ENCODE measurements at places on chromosomes 7 and 10.

DNA sequence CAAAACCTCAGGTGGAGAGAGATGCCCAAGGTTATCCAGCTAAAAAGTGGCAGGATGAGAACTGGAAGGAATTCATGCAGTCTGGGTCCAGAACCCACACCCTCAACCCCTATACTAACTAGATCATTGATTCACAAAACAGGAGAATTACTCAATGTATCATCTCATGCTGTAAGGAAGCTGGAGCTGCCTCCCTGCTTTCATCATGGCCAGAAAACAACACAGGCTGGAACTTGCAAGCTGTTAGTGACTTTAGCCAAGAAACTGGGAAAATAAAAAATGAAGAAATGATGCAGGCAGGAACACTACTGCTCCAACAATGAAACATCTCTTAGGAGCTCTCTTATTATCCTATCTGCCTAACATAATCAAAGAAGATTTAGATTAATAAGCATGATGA lies 619.8 kb upstream of the CELF2 start:
- DNase-seq, result no peak

DNA sequence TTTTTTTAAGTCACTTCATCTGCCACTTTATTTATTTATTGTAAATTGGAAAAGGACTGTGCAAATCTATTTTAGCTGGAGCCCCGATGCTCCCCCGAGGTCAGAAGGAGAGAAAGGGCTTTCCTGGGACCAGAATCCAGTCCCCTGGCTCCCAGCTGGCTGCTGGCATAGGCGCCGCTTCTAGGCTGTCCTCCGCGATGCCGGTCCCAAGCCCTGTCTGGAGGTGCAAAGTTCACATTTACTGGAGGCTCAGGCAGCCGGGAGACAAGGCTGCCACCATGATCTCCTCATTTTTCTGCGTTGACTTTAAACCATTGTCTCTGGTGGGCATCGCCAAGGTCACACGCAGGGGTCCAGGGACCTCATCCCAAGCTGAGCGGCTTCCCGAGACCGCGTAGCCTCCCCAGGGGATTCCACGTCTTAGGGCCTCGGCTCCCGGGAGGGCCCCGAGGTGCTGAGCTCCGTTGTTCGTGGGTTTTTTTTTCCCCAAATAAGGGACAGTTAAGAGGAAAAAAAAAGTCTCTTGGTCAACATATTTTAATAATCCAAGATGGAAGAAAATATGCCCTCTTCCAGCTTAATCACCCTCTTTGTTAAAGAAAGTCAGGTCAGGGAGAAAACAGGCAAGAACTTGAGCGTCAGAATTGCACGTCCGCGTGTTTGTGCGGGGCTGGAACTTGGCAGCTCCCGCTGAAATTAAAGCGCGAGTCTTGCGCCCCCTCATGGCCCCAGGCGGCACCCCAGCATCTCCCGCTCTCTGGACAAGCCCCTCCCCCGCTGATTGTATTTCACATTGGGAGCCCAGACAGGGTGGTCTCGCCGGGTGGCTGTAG lies 11.9 kb downstream of the RGR start:
- DNase-seq, result no peak

GRCh38 chr10:74921744-74922143 lies 95.3 kb downstream of the KAT6B start:
- DNase-seq, result no peak

DNA sequence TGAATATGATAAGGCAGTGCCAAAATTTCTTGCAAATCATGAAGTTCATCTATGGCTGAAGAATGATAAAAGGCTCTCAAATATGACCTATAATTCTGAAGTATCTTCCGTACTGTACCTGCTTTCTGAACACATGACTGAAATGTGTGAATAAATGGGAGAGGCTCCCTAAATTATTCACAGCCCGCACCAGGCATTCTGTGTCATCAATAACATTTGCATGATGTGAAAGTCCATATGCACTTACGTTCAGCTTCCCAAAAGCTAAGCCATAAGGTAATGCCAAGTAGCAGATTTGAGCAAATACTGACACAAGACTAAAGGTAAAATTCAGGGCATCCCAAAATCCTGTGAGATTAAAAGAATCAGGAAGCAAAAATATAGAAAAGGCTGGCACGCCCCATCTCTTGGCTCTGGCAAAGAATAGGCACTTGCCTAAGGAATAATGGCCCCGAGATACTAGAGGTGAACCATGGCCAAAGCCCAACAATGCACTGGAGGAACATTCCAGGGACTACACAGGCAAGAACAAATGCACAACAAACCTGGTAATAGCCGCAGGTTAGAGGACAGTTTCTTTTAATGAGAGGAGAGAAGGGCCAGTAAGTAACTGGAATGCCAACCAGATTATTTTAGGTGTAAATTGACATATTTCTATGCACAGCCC lies 280.5 kb downstream of the IPMK start:
- no peak for DNase-seq

- DNase-seq, result peak; percentile 56
These were observed 597 bp downstream of the APBB1IP start for GRCh38 chr10:26438534-26439341.

DNA sequence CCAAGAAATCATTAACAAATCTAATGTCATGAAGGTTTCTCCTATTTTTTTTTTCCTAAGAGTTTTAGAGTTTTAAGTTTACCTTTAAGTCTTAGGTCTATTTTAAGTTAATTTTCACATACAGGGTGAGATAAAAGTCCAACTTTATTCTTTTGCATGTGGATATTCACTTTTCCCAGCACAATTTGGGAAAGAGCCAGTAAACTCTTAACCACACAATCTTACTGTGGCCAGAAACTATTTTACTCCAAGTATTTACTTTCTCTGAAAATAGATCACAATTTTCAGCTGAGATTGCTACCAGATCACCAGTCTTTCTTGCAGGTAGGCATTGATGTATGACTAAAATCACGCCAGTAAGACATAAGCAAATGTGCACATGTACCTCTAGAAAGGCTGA lies 728.5 kb downstream of the TNS3 start:
- no peak for DNase-seq

DNA sequence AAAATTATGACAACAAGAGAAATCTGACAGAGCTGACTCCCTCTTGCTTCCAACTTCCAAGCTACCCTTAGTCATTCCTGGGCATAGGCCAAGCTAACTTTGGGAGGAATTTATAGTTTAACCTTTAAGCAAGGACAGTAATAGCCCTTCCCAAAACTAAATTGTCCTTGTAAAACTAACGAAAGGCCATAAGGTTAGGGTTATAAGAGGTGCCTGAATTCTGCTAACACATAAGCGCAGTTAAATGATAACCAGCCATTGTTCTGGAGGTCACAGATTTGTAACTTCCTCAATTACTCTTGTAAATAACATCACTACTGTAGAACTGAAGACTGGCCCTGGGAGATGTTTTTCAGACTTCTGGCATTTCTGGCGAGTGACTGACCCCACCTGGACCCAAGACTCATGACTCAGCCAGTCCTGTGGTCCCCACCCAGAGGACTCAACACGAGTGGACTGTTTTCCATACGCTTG lies 481.2 kb downstream of the KCNMA1 start:
- DNase-seq, result no peak

- no peak for DNase-seq
These were observed 38.0 kb downstream of the INPP5A start for GRCh38 chr10:132575320-132576201.

DNA sequence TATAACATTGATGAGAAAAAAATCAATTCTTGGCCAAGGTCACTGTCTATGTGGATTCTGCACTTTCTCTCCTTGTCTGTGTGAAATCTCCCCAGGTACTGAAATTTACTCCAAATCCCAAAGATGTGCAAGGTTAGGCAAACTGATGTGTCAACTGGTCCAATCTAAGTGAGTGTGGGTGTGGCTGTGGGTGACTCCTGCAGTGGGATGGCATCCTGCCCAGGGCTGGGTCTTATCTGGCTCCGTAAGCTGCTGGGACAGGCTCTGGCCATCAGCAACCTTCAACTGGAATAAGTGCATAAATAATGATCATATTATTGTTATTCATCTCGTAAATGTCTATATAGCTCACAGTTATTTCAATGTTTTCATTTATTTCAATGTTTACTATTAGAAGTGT lies 79.3 kb downstream of the JCAD start:
- no peak for DNase-seq

DNA sequence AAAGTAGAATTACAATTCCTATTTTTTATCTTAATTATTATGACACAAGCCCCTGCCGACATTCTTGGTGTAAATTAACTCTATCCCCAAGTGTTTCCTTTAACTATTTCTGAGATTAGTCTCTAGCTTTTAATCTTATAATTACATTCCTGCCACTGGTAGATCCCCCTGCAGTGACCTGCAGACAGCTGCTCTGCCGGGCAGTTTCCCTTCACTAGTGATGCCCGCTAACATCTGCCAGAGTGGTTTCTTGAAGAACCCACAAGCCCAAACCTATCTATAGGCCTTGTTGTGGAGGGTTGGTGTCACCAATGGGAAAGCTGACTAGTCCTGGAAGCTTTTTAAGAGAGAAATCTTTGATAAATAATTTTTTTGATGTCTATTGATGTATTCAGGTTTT lies 50.0 kb downstream of the ADAM22 start:
- DNase-seq, result no peak

DNA sequence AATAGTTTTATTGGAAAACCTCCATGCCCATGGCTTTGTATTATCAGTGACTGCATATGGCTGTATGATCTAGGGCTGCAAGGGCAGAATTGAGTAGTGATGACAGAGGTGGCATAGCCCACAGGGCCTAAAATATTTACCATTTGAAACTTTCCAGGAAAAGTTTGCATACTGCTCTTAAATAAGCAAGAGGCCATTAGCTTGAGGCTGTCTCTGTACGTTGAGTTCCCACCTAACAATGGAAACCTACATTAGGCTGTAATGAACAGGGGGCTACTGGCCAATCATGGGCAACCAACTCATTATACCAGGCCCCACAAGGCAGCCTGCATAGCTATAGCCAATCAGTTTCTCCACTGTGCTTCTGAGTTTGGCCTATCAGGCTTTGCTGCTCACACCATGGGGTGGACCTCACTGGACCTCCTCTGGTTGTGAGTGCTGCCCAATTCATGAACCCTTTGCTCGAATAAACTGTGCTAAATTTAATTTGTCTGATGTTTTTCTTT lies 673 bp upstream of the ST8SIA6 start:
- no peak for DNase-seq

GRCh38 chr7:151256410-151257045 lies 8.0 kb upstream of the SMARCD3 start:
- DNase-seq, result no peak

- DNase-seq, result no peak
These were observed 335.4 kb upstream of the ANKRD30A start for GRCh38 chr10:36789974-36790373.

DNA sequence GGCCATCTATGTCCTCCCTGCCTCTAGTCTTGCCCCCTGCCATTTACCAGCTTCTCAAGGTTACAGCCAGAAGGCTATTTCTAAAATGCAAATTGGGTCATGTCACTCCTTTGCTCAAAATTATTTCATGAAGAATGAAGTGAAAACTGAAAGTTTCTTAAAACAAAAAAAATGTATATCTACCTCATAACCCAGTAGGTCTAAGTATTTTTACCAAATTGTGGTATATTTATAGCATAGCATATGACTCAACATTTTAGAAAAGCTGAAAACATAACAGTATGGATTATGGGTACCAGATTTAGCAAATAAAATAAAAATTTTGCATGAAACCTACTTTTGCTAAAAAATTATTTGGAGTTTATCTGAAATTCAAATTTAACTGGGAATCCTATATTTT lies 78.4 kb downstream of the SLC16A9 start:
- no peak for DNase-seq

DNA sequence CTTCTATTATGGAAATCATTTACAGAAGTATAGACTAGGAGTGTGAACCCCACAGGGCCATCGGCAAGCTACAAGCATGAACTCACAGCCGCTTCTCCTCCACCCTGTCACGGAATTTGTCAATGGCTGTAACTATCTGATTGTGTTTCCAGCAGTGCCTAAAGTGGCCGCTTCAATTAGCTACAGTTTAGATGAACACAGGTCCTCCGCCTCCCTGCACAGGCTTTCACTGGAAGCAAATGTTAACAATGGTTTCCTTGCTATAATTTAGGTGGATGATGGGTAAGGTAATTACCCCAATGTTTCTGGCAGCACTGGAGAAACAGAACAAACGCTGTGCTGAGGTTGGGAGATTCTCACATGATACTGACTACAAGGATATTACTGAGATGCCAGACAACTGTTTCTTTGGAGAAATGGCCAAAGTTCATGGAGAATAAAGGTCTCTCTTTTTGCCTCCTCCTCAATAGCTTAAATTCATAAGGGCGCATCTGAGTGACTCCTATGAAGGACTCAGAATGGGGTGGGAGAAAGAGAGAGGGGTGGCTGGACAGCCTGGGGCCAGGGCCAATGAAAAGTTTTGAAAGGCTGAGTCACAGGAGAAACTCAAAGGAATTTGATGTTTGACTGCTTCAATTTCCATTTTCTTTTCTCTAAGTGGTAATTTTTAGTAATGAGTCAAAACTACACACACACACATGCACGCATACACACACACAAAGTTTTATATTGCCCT lies 78.9 kb downstream of the SVIL start:
- DNase-seq, result no peak

DNA sequence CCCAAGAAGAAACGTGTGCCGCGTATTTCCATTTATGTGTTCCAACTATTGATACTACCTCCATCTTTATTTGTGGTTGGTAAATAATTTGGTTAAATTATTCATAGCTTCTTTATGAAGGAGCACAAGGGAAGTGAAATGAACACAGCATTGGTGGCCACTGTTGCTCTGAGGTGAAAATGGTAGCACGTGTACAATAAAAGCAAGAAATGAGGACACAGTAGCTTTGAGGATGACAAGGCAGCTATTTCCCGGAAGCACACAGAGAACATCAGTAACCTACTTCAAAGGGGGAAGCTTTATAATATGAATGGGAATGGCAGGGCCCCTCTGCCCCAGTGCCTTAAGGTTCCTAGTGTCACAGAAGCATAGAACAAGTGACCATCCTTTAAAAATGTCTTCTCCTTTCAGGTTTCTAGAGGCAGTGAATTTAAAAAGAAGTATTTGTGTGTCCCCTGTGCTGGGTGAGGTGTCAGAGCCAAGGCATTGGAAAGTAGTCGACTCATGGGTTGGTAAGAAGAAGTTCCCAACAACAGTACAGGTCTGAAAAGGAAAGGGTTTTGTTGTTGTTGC lies 78.8 kb downstream of the SGMS1 start:
- DNase-seq, result no peak

- no peak for DNase-seq
These were observed 16.2 kb downstream of the KIFBP start for GRCh38 chr10:69004821-69005220.

DNA sequence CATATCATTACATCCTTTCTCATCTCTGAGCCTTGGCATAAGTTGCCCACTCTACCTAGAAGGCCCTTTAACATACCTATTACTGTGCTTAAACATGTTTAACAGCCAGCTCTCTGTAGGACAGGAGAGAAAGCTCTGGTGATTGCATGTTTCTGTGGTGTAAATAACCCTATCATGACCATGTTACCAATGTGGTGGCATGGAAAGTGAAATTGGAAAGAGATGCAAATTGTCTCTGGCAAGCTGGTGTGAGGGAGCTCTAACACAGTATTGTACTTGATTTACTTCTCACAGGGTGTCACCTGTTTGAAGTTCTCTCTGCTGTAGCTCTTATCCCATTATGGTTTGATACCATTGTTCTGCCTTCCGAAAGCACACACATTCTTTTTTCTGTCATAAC lies 231.8 kb upstream of the DKK1 start:
- DNase-seq, result no peak

GRCh38 chr10:3048119-3049019 lies 19.0 kb upstream of the PFKP start:
- no peak for DNase-seq
